ENCODE measurements at places on chromosomes 12 and 14.

- DNase-seq = no peak
These were observed 1.5 kb downstream of the FKBP4 start for GRCh38 chr12:2796187-2796666.

DNA sequence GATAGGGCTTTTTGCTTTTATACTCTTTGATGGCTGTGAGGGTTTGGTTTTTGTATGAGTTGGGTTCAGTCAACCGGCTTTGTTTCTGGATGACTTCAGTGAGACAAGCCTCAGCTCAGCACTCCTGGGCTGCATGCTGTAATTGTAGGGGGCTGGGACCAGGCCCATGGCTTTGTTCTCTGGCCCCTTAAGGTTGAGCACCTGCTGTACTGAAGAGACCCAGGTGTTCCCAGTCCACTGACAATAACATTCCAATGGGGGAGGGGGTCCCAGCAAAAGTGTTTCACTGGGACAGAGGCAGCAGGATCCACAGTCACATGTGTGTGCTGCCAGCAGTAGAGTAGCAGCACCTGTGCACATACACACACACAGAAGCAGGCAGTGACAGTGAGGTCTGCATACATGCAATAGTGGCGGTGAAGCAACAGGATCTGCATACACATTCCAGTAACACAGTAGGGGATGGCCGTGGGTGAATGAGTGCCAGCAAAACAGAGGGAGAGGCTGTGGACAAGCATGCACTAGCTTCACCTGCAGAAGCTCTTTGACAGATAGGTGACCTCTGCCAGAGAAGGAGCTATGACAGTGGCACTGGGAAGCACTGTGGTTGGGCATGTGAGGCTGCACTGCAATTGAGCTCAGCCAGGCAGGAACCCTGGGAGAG is 240.4 kb downstream of the ASCL1 start:
- DNase-seq = no peak

- DNase-seq = no peak
These were observed 554 bp upstream of the KRT77 start for GRCh38 chr12:52703878-52704277.

DNA sequence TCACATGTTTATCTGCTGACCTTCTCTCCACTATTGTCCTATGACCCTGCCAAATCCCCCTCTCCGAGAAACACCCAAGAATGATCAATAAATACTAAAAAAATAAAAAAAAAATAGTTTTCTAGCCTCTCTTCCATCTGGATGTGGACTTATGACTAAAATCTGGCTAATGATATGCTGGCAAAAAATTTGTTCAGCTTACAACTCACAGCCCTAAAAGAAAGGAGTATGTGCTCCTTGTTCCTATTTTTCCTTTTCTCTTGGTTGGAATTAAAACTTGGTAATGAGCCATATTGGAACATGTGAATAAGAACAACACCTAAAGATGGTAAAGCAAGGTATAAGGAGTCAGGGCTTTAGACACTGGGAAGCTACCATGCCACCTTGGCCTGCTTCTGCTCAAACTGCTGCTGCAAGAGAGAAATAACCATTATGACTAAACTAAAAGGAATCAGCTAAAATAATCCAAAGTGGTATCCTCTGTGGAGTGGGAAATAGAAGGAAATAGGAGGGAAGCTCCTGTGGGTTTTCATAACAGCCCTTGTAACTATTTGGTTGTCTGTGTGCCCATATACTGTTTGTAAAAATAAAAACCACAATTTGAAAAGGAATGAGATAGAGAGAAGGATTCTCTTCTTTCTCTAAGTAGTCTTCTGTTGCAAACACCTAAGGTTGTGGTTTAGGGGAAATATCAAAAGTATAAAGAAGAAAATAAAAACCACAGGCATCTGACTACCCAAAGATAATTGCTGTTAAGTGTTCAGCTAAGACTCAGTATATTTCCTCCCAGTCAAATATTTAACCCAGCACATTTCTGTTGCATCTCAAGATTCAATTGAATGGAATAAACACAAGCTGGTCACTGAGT is 53.8 kb downstream of the SDR9C7 start:
- DNase-seq = no peak

GRCh38 chr14:104531421-104532190 is 48.0 kb upstream of the C14orf180 start:
- DNase-seq = no peak

- no peak for DNase-seq
These were observed 40.1 kb downstream of the PDZRN4 start for GRCh38 chr12:41228066-41228820.

- no peak for DNase-seq
These were observed 34.1 kb downstream of the ERGIC2 start for GRCh38 chr12:29346769-29347421.

DNA sequence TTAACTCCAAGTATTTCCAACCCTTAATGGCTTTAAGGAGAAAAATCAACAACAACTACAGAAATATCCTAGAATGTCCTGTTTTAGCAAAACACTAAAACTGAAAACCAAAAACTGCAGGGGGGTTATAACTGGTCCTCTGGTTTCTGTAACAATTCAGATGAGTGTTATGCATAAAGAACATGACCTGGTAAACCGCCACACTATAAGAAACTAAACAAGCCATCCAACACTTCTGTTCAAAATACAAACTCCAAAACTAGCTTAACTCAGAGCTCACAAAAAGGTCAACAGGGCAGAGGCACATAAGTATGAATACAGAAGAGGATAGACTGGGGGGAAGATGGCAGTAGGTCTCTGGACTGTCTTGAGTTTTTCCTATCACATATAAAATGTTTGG is 38.0 kb downstream of the HECTD4 start:
- no peak for DNase-seq

DNA sequence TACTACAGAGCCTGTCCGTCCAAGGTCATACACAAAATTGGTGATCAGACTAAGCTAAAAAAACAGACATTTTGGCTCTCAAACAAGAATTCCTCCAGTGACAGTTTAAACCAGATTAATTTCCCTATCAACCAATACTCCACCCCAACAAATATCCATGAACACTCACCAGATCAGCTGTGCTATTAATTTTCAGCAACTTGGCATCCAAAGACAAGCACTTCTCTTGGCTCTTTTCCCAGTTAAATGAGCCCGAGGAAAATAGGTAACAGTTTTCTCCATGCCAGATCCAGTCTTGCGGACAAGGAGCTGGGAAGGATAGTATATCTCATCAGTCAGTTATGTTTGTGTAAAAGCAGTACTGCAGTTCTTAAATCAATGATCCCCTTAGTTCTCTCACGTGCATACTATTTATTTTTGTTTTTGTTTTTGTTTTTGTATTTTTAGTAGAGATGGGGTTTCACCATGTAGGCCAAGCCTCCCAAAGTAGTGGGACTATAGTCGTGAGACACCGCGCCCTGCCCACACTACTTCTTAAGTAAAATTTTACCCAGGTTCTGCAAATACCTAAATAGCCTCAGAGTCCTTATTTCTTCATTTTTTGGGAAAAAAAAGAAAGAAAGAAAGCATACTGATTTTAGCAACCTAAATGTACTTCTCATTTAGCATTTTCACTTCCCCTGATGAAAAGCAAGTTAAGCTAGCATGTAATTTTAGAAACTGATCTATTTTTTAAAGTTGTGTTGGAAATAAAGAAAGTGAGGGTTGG is 11.1 kb downstream of the OLR1 start:
- DNase-seq = no peak

DNA sequence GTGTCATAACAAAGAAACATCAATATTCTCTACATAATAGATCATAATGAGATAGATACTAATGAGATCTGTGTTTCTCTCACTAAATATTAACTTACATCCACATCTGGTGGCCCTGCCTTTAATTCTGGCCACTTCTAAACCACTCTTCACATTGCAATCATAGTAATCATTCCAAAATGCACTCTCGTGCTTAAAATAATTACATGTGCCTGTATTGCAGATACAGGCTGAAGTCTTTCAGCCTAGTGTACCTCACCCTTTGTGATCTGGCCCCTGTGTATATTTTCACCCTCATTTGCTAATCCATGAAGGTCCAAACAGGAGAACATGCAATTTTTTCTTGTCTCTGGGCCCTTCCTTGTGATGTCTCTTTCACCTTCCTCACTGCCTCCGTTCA is 108.0 kb downstream of the LIN7A start:
- no peak for DNase-seq

DNA sequence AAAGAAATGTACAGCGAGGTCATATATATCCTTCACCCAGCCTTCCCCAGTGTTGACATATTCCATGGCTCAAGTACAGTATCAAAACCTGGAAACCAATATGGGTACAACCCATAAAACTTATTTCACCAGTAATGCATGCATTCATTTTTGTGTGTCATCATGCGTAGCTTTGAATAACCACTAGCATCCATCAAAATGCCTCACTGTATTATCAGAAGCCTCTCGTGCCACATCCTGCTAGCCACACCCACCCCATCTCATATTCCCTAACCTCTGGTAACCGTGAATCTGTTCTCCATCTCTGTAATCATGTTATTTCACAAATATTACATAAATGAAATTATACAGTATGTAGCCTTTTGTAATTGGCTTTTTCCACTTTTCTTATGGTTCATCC is 314.3 kb downstream of the RAD51B start:
- DNase-seq = no peak

GRCh38 chr12:60337839-60338549 is 742.2 kb downstream of the SLC16A7 start:
- DNase-seq = no peak

- no peak for DNase-seq
These were observed 44.1 kb upstream of the CISTR start for GRCh38 chr12:53795927-53796326.

DNA sequence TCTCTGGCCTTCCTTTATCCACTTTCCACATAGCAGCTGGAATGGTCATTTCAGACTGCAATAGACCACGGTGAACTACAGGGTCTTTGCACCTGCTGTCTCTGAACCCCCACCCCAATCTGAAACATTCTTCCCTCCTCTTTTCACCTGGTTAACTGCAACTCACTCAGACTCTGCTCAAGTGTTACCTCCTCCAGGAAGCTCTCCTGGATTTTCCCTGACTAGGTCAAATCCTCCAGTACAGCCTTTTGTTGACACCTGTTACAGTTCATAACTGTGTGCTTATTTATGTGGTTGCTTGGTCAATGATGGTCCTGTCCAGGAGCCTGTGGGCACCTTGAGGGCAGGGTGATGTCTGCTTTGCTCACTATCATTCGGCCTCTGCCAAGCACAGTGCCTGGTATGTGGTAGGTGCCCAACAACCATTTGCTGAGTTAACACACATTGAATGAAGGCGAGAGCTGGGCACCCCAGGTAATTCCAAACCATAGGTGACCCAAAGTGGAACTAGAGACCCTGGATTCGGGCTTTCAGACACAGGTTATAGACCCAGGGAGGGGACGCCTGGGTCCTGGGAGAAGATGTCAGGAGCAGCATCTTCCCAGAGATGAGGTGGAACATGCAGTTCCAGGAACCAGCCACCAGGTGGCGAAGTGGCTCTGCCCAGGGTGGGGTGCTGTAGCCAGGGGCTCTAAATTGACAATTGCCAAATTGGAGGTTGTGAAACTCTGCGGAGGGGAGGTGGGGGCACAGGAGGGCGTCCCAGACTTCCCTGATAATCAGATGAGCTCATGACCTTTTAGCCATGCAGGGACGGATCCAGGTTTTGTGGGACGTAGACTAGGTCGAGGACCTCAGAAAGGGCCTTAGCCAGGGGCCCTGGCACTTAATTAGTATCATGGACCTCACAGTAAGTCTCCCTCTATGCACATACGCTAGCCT is 28.1 kb downstream of the TRPV4 start:
- peak; percentile 79 for DNase-seq

DNA sequence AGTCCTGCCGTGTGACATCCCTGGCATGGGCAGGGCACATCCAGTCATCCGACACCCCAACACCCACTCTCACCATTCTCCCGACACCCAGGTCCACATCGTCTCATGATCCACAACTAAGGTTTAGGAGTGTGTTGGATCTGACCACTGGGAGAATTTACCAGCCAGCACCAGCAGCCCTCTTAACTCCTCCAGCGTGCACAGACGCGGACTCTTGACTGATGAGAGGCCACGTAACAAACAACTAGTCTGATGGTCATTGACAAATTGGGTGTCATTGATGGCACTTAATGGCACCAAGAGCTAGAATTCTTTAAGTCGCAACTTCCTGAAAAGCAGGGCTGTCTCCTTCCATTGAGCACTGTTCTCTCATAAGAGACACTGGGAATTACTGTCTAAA is 203.0 kb upstream of the SFSWAP start:
- no peak for DNase-seq

DNA sequence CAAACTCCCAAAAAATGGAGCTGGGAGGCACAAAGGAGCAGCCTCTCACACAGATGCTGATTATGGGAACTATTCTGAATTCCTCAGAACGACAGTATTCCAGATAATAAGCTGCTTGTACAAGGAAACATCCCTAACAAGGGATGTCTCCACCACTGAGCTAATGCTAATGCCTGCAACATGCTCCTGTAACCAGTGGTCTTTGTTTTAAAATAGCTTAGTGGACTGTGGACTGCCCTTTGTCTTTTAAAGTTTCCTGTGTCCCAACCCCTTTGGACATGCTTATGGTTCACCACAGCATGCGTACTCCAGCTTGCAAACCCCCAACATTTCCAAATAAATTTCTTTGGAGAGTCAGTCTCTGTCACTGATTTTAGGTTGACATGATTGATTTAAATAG is 16.4 kb upstream of the PITPNM2 start:
- DNase-seq = no peak

DNA sequence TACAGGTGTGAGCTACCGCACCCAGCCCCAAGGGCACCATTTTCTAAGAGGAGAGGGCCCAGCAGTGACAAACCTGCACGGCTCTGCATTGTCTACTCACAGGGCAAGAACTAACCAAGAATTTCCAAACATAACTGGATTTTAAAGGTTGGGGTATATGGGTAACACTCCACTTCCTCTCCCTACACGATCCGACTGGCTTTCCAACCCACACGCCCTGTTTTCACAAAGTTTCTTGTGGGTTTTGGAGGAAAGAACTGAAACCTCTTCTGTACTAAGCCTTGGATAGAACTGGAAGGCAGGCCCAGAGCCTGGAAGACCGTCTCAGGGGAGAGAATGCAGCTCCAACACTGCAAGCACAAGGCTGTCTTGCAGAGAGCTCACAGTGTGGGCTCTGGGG is 24.9 kb downstream of the SNRNP35 start:
- DNase-seq = no peak

DNA sequence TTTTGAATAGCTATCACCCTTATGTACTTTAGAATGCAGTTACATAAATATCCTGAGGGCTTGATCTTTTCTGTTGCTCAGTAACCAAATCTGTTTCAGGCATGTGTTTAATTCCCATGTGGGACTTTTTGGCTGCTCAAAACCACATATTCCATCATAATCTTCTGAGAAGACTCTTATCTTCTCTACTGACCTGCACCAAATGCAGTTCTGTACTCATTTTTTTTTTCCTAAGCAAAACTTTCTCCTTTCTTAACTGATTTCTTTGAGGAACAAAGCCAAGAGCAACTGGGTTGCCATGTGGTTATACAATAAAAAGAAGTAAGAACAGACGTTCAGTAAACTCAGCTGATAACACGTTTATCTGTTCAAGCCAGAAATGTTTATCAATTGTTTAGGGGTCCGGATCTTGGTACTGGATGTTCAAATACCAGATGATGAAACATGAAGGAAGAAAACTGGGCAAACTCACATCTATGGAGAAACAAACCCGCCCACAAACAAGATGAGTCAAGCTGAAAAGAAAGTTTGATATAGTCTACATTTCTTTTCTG is 50.1 kb downstream of the TMEM132C start:
- no peak for DNase-seq

Measured in NB4 (cell line).